ENCODE measurements at places on chromosomes 3 and 15. TPM values are rescaled to one million over a fixed set of nuclear protein-coding genes. Genes with fewer than 3 reads are reported as not detected.

FBXL22 gene
- total RNA-seq, result 0.79 TPM

PLIN1 gene
- 0.13 TPM for total RNA-seq

ZNF385D gene
- not detected for total RNA-seq

PLCL2 gene
- 14.2 TPM for total RNA-seq

CAV3 gene
- not detected for total RNA-seq

ZBTB20 gene
- total RNA-seq, result 0.91 TPM

ATP13A4 gene
- total RNA-seq, result 0.37 TPM

ITPKA gene
- total RNA-seq, result 0.47 TPM

PLCH1 gene
- total RNA-seq, result not detected

NUSAP1 gene
- 18.5 TPM for total RNA-seq

TMCO5A gene
- not detected for total RNA-seq

DTWD1 gene
- 26.2 TPM for total RNA-seq

SLC12A8 gene
- total RNA-seq, result 0.35 TPM

TGM5 gene
- not detected for total RNA-seq

MME gene
- not detected for total RNA-seq

GAP43 gene
- total RNA-seq, result not detected

PTPN9 gene
- total RNA-seq, result 11.2 TPM

CASR gene
- total RNA-seq, result 0.08 TPM

CMTM8 gene
- 4.7 TPM for total RNA-seq

ZNF106 gene
- 41.4 TPM for total RNA-seq

TRA2B gene
- total RNA-seq, result 373 TPM

LTF gene
- total RNA-seq, result not detected

CCR8 gene
- total RNA-seq, result 0.40 TPM

ONECUT1 gene
- not detected for total RNA-seq

IGDCC3 gene
- not detected for total RNA-seq

SUCNR1 gene
- total RNA-seq, result not detected

MST1R gene
- 0.76 TPM for total RNA-seq

ADAMTS9 gene
- total RNA-seq, result 0.08 TPM

CFAP44 gene
- total RNA-seq, result 3.4 TPM

GUCA1C gene
- not detected for total RNA-seq

GMPPB gene
- total RNA-seq, result 71.8 TPM

RASGRF1 gene
- total RNA-seq, result 0.05 TPM

FOXL2NB gene
- total RNA-seq, result not detected

EIF4A2 gene
- 665 TPM for total RNA-seq

Data from activated T-cell treated with anti-CD3 and anti-CD28 coated beads, Interleukin-2, amount 50 U/mL, for 4 hours (primary cell).